ENCODE measurements at places on chromosomes 11 and 22. TPM values are rescaled to one million over a fixed set of nuclear protein-coding genes. Genes with fewer than 3 reads are reported as not detected.

The FAM83F gene
- total RNA-seq = not detected

The TMEM86A gene
- total RNA-seq = 0.27 TPM

The ZFTA gene
- 5.8 TPM for total RNA-seq

The ISX gene
- total RNA-seq = not detected

The OR8K3 gene
- not detected for total RNA-seq

Measured in A549 treated with AZD2906 at 1 μM for 4 hours (cell line).